ENCODE measurements at places on chromosomes 3 and 15. TPM values are rescaled to one million over a fixed set of nuclear protein-coding genes. Genes with fewer than 3 reads are reported as not detected.

The CFAP91 gene
- total RNA-seq: 0.70 TPM

The GPR156 gene
- total RNA-seq: 0.76 TPM

The PLA2G4F gene
- not detected for total RNA-seq

The SLC25A38 gene
- total RNA-seq: 17.8 TPM

The TMEM212 gene
- not detected for total RNA-seq

The GOLGA6L22 gene
- total RNA-seq: not detected

The LRTM1 gene
- not detected for total RNA-seq

The PARP16 gene
- 9.0 TPM for total RNA-seq

The KBTBD8 gene
- 1.1 TPM for total RNA-seq

The CHRM5 gene
- not detected for total RNA-seq

The SPRED1 gene
- total RNA-seq: 22.2 TPM

The SCN11A gene
- total RNA-seq: 0.23 TPM

The WDR48 gene
- total RNA-seq: 20.6 TPM

The CLDN16 gene
- total RNA-seq: 2.5 TPM

The ITIH1 gene
- total RNA-seq: not detected

The CCNDBP1 gene
- 48.3 TPM for total RNA-seq

The GOLGA8Q gene
- not detected for total RNA-seq

The INKA1 gene
- 29.6 TPM for total RNA-seq

The LDHAL6B gene
- not detected for total RNA-seq

The PPCDC gene
- total RNA-seq: 22.5 TPM

The RBMS3 gene
- 24.0 TPM for total RNA-seq

The LEKR1 gene
- 0.34 TPM for total RNA-seq

The ISL2 gene
- total RNA-seq: 0.19 TPM

The CADPS gene
- not detected for total RNA-seq

The HRG gene
- not detected for total RNA-seq

The SCAMP2 gene
- 62.3 TPM for total RNA-seq

The SKOR1 gene
- total RNA-seq: 0.19 TPM

The SNRPA1 gene
- total RNA-seq: 46.3 TPM

The MTHFS gene
- 18.7 TPM for total RNA-seq

The FHIT gene
- total RNA-seq: 8.1 TPM

The SAXO2 gene
- not detected for total RNA-seq

The TBC1D23 gene
- total RNA-seq: 24.4 TPM

The TMCO5A gene
- total RNA-seq: not detected

The SUSD5 gene
- 2.5 TPM for total RNA-seq

The TTC21A gene
- 1.6 TPM for total RNA-seq

The RETNLB gene
- total RNA-seq: not detected

The RASL12 gene
- not detected for total RNA-seq

The HAUS2 gene
- 48.7 TPM for total RNA-seq

The STAC gene
- total RNA-seq: 7.4 TPM

The SLC33A1 gene
- 34.0 TPM for total RNA-seq

The RHCG gene
- total RNA-seq: not detected

The C3orf22 gene
- not detected for total RNA-seq

The SLC24A5 gene
- not detected for total RNA-seq

The GCNT3 gene
- 5.5 TPM for total RNA-seq

The KCNAB1 gene
- 0.70 TPM for total RNA-seq

The CACNA2D2 gene
- total RNA-seq: 0.10 TPM

The MYZAP gene
- 3.1 TPM for total RNA-seq

The PLD1 gene
- 47.6 TPM for total RNA-seq

The RTP3 gene
- not detected for total RNA-seq

The GRAMD2A gene
- not detected for total RNA-seq

The CIB2 gene
- total RNA-seq: 7.5 TPM

The GREM1 gene
- total RNA-seq: 58.2 TPM

The CPA3 gene
- not detected for total RNA-seq

The CAND2 gene
- total RNA-seq: 2.6 TPM

The RGMA gene
- 0.15 TPM for total RNA-seq
